ENCODE measurements at places on chromosomes 2 and 18.

- DNase-seq = no peak
These were observed 44.5 kb downstream of the SH3RF3 start for GRCh38 chr2:109173311-109174171.

DNA sequence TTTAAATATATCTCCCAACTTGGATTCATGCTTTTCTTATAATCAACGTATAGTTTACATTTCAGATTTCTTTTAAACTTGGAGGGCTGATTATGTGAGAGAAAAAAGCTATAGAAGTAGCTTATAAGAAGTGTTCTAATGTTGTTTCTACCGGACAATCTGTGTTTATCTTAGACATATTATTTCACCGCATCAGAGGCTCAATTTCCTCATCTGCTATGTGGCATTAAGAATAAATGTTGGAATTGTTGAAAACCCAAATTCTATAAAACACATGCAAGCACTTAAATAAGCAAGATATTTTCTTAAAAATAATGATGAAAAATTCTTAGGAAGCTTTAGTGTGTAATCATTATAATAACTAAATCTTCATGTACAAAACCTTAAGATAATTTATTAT lies 407.9 kb downstream of the HRH4 start:
- DNase-seq = no peak

DNA sequence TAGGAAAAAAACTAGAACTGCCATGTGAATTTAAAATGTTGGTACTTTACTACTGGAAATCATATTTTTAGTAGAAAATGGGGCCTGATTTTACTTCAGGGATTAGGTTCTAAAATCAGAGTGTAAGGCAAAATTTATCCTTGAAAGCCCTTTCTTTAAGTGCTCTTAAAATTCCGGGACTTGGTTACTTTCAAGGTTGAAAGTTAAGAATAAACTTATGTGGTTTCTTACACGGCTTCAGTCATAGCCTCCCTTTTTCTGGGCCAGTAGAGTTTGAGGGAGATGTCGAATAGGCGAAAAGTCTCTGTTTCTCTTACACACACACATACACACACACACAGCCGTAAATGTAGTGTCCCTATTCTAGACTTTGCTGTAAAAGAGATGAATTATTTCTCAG lies 13.1 kb downstream of the KCNE4 start:
- DNase-seq = no peak

DNA sequence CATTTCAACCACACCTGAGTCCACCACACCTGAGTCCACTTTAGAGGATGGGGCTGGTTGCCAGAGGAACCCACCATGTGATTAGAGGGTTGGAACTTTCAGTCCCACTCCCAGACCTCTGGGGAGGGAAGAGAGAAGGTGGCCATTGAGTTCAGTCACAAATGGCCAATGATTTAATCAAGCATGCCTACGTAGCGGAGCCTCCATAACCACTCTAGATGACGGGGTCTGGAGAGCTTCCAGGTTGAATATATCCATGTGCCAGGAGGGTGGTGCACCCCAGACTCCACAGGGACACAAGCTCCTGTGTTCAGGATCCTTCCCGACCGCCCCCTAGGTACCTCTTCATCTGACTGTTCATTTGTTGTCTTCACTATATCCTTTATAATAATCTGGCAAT lies 53.3 kb downstream of the CYBRD1 start:
- DNase-seq = no peak

DNA sequence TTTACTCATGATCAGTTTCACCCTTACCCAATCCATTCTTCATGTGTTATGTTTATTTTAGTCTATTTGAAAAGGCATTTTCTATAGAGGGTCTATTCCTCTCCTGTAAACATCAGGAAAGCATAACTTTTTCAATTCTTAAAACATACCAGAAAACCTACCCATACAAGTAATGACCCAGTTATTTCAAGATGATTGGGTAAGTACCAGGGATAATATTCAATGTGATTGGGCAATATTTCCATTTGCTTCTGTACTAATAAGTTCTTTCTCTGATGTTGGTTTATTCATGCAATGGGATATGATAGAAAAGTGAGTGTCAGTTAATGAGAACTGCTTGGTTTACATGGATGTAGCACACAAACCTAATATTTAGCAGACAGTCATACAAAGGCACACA lies 87.6 kb downstream of the CCBE1 start:
- DNase-seq = no peak

- DNase-seq = no peak
These were observed 479 bp downstream of the RNMT start for GRCh38 chr18:13726972-13727331.

GRCh38 chr2:221034973-221035372 lies 537.1 kb downstream of the EPHA4 start:
- DNase-seq = no peak

- no peak for DNase-seq
These were observed 50.1 kb downstream of the THUMPD2 start for GRCh38 chr2:39728941-39729351.

DNA sequence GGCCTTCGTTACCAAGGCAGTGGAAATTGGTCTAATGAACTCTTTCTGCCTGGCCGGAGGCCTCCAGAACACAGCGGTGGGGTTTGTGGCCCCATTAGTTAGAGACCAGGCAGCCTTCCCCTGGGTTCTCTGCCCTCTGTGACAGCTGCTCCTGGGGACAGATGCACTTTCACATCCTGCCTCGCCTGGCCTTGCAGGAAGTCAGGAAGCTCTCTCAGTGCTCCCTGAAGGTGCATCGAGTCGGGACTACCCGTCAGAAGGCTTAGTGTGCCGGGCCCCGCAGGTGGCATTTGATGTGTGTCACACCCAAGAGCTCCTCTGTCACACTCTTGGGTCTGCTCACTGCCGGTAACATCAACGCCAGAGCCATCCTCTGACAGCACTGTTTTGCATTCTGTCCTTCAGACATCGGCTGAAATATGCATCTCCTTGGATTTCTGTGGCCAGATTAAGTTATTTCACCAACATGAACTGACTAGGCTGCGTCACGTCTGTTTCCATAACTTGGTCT lies 158.3 kb downstream of the LDLRAD4 start:
- no peak for DNase-seq

DNA sequence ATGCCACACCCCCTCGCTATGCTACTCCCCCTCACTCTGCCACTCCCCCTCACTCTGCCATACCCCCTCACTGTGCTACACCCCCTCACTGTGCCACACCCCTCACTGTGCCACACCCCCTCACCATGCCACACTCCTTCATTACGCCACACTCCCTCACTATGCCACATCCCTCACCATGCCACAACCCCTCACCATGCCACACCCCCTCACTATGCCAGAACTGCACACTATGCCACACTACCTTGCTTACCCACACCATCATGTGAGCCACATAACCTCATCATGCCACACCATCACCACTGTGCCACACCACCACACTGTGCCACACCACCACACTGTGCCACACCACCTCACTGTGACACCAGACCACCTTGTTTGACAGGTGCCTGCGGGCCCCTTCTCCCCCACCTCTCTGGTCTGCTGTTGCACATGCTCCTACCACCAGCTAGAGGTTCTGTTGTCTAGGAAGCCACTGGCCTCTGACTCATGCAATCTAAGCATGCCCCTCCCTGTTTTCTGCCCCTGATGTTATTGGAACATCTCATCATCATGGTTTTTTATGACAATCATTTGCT lies 22.0 kb downstream of the MARCHF4 start:
- DNase-seq = no peak

GRCh38 chr2:236763857-236764256 lies 194.2 kb downstream of the ACKR3 start:
- no peak for DNase-seq

- no peak for DNase-seq
These were observed 359.5 kb downstream of the RND3 start for GRCh38 chr2:150127995-150128394.

DNA sequence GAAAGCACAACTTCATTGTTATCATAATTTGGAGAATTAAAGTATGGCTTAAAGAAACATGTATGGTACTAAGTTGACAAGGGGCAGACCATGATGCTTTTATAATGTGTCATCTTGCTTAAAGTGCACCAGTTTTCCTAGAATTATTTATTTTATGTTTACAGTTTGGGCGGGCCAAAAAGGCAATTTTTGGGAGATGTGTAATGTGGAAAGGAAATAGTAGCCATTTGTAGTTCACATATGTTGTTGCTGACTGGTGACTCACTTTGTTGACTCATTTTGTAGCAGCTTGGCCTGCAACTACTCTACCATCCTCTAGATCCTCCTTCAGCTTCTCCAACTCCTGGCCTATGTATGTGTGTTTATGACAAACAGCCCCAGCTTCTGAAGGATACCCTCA lies 7.7 kb downstream of the ZSCAN30 start:
- DNase-seq = no peak

- no peak for DNase-seq
These were observed 105.0 kb downstream of the ACKR3 start for GRCh38 chr2:236674646-236675045.

DNA sequence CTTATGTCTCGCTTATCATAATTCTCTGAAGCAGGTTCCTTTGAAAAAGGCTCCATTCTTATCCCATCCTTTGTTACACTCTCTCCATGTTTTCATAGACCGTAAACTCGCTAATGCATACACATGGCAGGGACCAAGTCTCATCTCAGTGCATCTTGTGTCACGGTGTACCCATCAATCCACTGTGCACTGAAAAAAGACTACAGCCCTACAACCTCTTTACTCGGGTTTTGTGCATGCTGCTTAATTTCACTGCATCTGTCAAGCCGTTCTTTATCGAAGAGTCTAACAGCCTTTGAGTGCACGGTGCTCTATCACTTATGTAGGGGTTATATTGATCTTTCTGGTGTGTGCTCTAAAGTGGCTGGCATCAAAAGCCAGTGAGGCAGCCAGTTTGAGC lies 302.9 kb upstream of the ERBB4 start:
- DNase-seq = no peak

- no peak for DNase-seq
These were observed 78.2 kb upstream of the MGAT4A start for GRCh38 chr2:98809116-98809515.

DNA sequence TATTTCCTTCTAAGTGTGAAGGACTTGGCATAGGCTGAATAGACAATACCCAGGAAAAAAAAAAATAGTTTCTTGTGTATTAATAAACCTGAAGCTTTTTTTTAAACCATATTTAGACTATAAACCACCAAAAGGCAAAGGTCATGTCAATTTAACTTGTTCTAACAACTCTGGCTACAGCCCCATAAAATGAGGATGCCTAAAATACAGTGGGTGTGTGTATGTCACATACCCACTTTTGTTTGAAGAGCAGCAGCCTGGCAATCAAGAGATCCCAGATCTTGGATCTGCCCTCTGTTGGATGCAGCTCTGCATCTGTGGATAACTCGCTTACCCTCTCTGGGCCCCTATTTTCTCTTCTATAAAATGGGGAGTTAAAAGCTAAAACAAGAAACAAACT lies 65.4 kb downstream of the SATB2 start:
- no peak for DNase-seq

GRCh38 chr2:80298954-80299353 lies 5.6 kb downstream of the LRRTM1 start:
- no peak for DNase-seq

GRCh38 chr2:14273650-14274049 lies 358.9 kb upstream of the LRATD1 start:
- no peak for DNase-seq

GRCh38 chr2:198883604-198884003 lies 574.1 kb downstream of the SATB2 start:
- no peak for DNase-seq
